Thymus (tissue), 14 donors: ENCODE measurements at places on chromosomes 3 and 15.
A peak's percentile ranks its signal among the peaks of the same experiment; 100 is the strongest.

DNA sequence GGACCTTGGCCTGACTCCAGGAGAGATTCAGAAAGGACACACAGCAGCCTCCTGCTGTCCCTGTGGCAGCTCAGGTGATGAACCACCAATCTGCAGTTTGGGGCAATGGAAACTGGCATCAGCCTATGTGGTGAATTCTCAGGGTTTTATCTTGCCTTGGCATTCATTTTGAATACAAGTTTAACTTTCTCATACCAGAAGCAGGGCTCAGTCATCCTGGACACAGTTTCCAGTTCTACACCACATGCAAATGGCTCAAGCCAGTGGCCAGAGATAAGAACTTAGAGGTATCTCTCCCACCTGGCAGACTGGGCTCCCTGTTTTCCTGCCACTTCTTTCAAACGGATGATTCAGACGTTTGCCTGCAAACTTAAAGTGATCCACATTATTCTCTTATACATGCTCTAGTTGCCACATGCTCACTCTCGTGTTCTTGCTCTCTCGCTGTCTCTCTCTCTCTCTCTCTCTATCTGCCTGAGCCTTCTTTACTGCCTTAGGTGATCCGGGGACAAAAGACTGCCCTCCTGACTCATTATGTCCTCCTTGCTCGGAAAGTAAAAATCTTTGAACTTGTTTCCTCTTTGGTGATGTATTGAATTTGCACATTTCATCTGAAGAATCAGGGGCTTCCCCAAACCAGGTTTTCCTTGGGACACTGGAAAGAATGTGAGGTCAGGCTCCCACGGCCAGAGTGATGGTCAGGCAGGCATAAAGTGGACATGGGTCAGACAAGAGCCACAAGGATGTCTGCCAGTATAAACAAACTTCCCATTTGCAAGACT, 99.6 kb upstream of the STT3B start:
- no peaks in the 10 kb centered on the region for H3K4me1 ChIP-seq
- no peak overlapping the region for H3K27ac ChIP-seq
- H3K4me3 ChIP-seq, result no peak overlapping the region
- H3K27me3 ChIP-seq, result no peaks in the 10 kb centered on the region

GRCh38 chr3:72487946-72488737, 360.1 kb downstream of the SHQ1 start:
- no peaks in the 10 kb centered on the region for H3K36me3 ChIP-seq
- H3K27ac ChIP-seq, result no peak overlapping the region
- no peaks in the 10 kb centered on the region for H3K4me1 ChIP-seq
- no peak for DNase-seq
- H3K4me3 ChIP-seq, result no peak overlapping the region

GRCh38 chr3:151856118-151856517, 17.3 kb upstream of the SUCNR1 start:
- H3K36me3 ChIP-seq, result no peaks in the 10 kb centered on the region
- no peaks in the 10 kb centered on the region for H3K27me3 ChIP-seq
- DNase-seq, result no peak
- H3K27ac ChIP-seq, result no peak overlapping the region

GRCh38 chr15:38562278-38562677, 2.3 kb downstream of the RASGRP1 start:
- peaks cover 71% of the 10 kb centered on the region for H3K4me1 ChIP-seq
- DNase-seq, result no peak

DNA sequence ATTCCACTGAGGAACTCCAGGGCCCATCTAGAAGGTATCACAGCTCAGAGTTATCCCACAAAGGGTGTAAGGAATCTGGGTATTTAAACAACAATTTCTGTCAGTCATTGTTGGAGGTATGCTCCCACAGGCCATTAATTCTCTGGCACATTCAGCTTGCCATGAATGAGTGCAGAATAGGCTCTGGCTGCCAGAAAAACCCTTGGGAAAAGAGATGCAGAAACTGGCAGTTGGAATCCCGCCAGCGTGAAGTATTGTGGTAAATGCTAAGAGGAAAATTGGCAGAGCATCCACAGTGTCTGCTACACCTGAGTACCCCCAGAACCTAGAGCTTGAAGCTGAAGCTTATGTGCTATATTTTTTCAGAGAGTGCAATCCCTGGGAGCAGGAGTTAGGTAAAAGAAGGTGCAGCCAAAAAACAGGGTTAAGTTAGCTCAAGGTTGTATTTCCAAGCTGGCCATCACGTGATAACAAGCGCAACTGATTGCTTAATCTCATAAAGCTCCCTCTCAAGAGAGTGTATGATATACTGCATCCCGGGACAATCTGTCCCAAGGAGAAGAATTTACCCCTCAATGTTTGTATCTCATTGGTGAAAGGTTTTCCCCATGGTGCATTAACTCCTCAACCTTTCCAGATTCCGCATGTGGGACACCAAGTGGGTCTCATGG, 94.2 kb upstream of the ACP3 start:
- H3K36me3 ChIP-seq, result no peaks in the 10 kb centered on the region
- no peak overlapping the region for H3K27ac ChIP-seq
- no peaks in the 10 kb centered on the region for H3K4me1 ChIP-seq
- no peak overlapping the region for H3K4me3 ChIP-seq
- DNase-seq, result no peak
- H3K27me3 ChIP-seq, result no peaks in the 10 kb centered on the region

DNA sequence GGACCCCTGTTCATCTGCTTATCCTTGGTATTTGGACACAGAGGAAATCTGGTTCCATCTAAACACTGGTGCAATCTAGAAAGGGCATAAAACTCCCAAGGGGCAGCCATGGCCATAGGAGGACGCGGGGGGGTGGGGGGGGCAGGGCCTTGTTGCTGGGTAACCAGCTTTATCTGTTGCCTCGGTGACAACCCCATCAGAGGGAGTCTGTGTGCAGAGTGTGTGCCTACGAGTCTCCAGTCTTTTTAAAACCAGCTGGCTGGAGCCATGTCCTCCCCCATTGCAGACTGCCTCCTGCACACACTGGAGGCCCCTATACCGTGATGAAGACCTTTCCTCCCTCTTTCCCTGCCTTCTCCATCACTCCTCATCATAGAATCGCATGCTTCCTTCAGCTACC, 26.4 kb upstream of the CORO2B start:
- H3K4me3 ChIP-seq, result no peak overlapping the region
- H3K36me3 ChIP-seq, result no peaks in the 10 kb centered on the region
- no peaks in the 10 kb centered on the region for H3K4me1 ChIP-seq
- no peaks in the 10 kb centered on the region for H3K27me3 ChIP-seq

- no peaks in the 10 kb centered on the region for H3K27me3 ChIP-seq
- no peaks in the 10 kb centered on the region for H3K4me1 ChIP-seq
- H3K27ac ChIP-seq, result no peak overlapping the region
- H3K4me3 ChIP-seq, result no peak overlapping the region
- DNase-seq, result no peak
Measured at GRCh38 chr3:171614318-171614921, 154.2 kb upstream of the TNIK start.

GRCh38 chr3:32597656-32598055, 27.0 kb upstream of the DYNC1LI1 start:
- no peak overlapping the region for H3K27ac ChIP-seq
- no peak overlapping the region for H3K4me3 ChIP-seq
- H3K27me3 ChIP-seq, result no peaks in the 10 kb centered on the region
- no peak for DNase-seq

- no peak for DNase-seq
- peaks cover 31% of the 10 kb centered on the region for H3K36me3 ChIP-seq
- peaks cover 23% of the 10 kb centered on the region for H3K4me1 ChIP-seq
- no peaks in the 10 kb centered on the region for H3K27me3 ChIP-seq
- H3K27ac ChIP-seq, result peak overlapping the region; percentile 78
Measured at GRCh38 chr3:48446043-48446424, 503 bp upstream of the ATRIP start.

DNA sequence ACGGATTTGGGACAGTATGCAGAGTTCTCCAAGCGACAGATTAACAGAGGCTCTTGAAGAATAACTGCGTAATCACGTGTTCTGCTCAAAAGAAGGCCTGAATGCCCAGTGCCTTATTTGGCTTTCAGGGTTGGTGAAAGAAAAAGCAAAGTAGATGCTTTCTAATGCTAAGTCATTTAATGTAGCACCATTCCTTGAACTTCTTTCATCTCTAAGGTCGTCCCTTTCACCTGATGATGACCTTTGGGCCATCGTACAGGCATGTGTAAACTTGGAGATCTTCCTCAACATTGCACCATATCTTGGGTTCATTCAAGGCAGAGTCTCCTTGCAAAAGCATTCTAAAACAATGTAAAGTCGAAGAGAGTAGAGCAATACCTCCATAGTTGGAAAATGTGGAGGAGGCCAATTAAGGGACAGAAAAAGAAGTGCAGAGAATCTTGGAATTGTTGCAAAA, 48.9 kb downstream of the TMEM44 start:
- peak overlapping the region; percentile 89 for H3K27ac ChIP-seq
- peaks cover 10% of the 10 kb centered on the region for H3K36me3 ChIP-seq
- no peaks in the 10 kb centered on the region for H3K27me3 ChIP-seq
- no peak for DNase-seq
- peaks cover 8% of the 10 kb centered on the region for H3K4me1 ChIP-seq

- no peaks in the 10 kb centered on the region for H3K36me3 ChIP-seq
- no peak for DNase-seq
- peaks cover 6% of the 10 kb centered on the region for H3K4me1 ChIP-seq
- H3K4me3 ChIP-seq, result peak overlapping the region; percentile 43
- H3K27ac ChIP-seq, result peak overlapping the region; percentile 89
Measured at GRCh38 chr3:4986782-4987537, 7.7 kb downstream of the BHLHE40 start.

DNA sequence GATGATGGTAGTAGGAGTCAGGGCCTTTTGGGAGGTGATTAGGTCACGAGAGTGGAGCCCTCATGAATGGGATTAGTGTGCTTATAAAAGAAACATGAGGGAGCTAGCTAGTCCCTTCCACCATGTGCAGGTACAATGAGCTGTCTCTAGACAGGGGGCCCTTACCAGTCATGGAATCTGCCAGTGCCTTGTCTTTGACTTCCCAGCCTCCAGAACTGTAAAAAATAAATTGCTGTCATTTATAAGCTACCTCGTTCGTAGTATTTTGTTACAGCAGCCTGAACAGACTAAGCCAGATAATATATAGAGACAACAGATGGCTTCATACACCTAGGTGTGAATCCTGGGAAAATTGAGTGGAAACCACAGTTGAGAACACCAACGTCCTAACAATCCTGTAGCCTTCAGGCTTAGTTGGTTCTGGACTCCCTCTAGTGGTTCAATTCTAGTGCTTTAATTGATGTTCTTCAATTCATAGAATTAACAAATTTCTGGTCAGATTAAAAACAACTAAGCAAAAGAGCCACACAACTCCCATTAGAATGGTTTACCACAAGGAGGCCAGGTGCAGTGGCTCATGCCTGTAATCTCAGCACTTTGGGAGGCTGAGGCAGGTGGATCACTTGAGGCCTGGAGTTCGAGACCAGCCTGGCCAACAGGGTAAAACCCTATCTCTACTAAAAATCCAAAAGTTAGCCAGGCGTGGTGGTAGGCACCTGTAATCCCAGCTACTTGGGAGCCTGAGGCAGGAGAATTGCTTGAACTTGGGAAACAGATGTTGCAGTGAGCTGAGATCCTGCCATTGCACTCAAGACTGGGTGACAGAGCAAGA, 21.3 kb upstream of the GATM start:
- DNase-seq, result no peak
- H3K4me1 ChIP-seq, result peaks cover 4% of the 10 kb centered on the region
- H3K36me3 ChIP-seq, result no peaks in the 10 kb centered on the region
- no peak overlapping the region for H3K4me3 ChIP-seq
- H3K27ac ChIP-seq, result no peak overlapping the region

- no peaks in the 10 kb centered on the region for H3K36me3 ChIP-seq
- no peaks in the 10 kb centered on the region for H3K27me3 ChIP-seq
- H3K27ac ChIP-seq, result no peak overlapping the region
Measured at GRCh38 chr3:184050217-184050847, 2.5 kb upstream of the HTR3C start.

- peaks cover 7% of the 10 kb centered on the region for H3K4me1 ChIP-seq
- DNase-seq, result no peak
- H3K36me3 ChIP-seq, result no peaks in the 10 kb centered on the region
- H3K4me3 ChIP-seq, result no peak overlapping the region
Measured at GRCh38 chr15:70283511-70283910, 185.8 kb upstream of the TLE3 start.

GRCh38 chr3:144237351-144237750, 265.7 kb downstream of the DIPK2A start:
- H3K27ac ChIP-seq, result no peak overlapping the region
- no peaks in the 10 kb centered on the region for H3K36me3 ChIP-seq
- no peak overlapping the region for H3K4me3 ChIP-seq
- no peak for DNase-seq
- no peaks in the 10 kb centered on the region for H3K4me1 ChIP-seq
- H3K27me3 ChIP-seq, result no peaks in the 10 kb centered on the region

- no peaks in the 10 kb centered on the region for H3K36me3 ChIP-seq
- no peak overlapping the region for H3K27ac ChIP-seq
- no peak overlapping the region for H3K4me3 ChIP-seq
Measured at GRCh38 chr3:164377466-164377865, 700.8 kb downstream of the SI start.

- no peaks in the 10 kb centered on the region for H3K4me1 ChIP-seq
- H3K27me3 ChIP-seq, result no peaks in the 10 kb centered on the region
- H3K4me3 ChIP-seq, result no peak overlapping the region
- peaks cover 49% of the 10 kb centered on the region for H3K36me3 ChIP-seq
Measured at GRCh38 chr15:38517312-38517975, 47.2 kb downstream of the RASGRP1 start.

DNA sequence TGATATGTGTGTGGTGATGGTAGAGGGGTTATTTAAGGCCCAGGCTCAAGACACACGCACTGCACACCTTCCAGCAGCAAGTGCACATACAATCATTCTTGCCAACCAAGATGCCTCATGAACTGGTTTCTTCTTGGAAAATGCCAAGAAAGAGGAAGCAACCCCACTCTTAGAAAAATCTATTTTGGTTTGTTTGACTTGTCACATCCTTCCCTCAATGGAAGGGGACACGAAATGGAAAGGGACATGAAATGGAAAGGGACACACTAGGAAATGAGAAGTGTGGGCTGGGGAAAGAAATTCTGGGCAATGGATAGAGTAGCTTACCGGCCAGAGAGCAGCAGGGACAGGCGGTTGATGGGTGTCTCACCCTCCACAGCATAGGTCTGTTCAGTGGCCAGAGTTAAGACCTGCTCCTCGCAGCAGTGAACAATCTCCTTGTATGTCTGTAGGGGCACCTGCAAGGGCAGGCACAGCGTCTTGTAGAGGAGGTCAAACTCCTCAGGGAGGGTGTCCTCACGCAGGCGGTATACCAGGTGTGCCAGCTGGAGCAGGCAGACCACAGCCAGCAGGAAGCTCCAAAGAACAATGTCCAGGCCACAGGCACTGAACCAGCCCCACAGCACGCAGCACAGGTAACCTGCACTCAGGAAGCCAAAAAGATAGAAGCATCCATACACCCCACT, 640 bp downstream of the POPDC2 start:
- no peaks in the 10 kb centered on the region for H3K4me1 ChIP-seq
- no peaks in the 10 kb centered on the region for H3K27me3 ChIP-seq
- no peak overlapping the region for H3K27ac ChIP-seq

GRCh38 chr3:179288845-179289244, 34.0 kb upstream of the ZNF639 start:
- no peak for DNase-seq
- H3K4me3 ChIP-seq, result no peak overlapping the region
- no peak overlapping the region for H3K27ac ChIP-seq
- no peaks in the 10 kb centered on the region for H3K27me3 ChIP-seq
- no peaks in the 10 kb centered on the region for H3K4me1 ChIP-seq
- no peaks in the 10 kb centered on the region for H3K36me3 ChIP-seq

GRCh38 chr3:131688370-131688769, 185.6 kb upstream of the MRPL3 start:
- H3K4me3 ChIP-seq, result no peak overlapping the region
- no peak for DNase-seq
- H3K36me3 ChIP-seq, result no peaks in the 10 kb centered on the region
- H3K4me1 ChIP-seq, result no peaks in the 10 kb centered on the region
- no peak overlapping the region for H3K27ac ChIP-seq

GRCh38 chr3:13518516-13518953, 30.4 kb upstream of the FBLN2 start:
- H3K27ac ChIP-seq, result no peak overlapping the region
- H3K4me3 ChIP-seq, result no peak overlapping the region
- no peak for DNase-seq
- H3K27me3 ChIP-seq, result no peaks in the 10 kb centered on the region
- H3K36me3 ChIP-seq, result no peaks in the 10 kb centered on the region
- no peaks in the 10 kb centered on the region for H3K4me1 ChIP-seq
